ENCODE measurements at places on chromosomes 5 and 9.
A peak's percentile ranks its signal among the peaks of the same experiment; 100 is the strongest.

DNA sequence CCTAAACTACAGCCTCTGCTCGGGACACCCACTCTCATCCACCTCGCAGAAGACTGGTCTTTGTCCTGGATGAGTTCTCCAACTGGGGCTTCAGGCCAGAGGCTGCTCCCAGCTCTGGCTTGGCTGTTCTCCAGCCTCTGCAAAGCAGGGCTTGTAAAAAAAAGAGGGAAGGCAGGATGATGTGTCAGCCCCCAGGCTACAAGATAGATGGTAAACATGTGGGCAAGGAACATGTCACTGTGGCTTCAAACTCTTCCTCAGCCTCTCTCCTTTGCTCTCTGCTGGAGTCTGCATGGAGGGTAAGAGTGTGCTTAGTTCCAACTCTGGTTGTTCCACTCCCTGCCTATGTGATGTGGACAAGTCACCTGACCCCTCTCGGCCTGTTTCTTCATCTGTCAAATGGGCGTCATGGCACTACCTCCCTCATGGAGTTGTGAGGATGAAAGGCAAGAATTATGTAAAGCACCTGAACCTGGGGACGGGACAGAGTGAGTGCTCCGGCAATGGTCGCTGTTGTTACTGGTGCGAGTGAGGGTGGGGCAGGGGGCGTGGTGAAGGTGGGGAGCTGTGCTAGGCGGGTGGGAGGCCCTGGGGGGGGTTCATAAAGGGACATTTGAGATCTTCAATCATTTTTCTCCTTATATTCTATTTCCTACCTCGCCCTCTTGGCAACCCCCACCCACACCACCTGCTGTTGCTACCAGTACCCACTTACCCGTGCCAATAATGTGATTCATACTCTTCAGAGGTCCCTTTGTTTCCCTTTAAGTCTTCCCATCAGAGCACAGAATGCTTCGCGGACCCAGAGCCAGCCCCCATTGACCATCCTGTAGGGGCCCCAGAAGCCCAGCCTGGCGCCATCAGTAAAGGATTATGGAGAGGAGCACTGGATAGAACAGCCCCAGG is 6.8 kb upstream of the ZNF79 start:
- DNase-seq, result no peak

DNA sequence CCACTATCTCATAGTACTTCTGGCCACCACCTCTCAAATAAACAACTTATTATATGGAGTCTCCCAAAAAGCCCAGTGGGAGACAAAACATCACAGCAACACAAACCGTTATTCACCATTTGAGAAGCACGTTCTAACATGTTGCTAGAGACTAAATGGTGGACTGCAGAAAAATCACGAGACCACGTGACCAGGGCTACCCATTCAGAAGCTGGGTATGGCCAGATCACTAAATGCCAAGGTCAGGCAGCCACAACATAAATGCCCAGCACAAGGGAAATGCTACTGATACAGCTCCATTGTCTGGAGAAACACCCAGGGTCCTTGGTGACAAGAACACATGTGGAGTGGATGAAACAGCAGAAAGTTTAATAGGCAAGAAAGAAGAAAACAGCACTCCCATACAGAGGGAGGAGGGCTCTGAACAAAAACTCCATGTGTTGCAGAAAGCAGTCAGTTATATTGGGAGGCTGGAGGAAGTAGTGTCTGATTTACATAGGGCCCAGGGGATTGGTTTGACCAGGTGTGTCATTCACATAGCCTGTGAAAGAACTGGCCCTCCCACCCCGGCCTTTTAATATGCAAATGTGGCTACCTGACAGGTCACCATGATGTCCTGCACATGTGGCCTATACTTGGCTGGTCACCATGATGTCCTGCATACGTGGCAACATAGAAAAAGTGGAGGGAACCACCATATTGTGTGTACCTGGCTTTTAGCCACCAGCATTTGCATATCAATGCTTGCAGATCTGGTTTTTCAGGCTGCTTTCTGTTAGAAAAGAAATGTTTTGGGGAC is 97.2 kb downstream of the TRIM36 start:
- no peak for DNase-seq

DNA sequence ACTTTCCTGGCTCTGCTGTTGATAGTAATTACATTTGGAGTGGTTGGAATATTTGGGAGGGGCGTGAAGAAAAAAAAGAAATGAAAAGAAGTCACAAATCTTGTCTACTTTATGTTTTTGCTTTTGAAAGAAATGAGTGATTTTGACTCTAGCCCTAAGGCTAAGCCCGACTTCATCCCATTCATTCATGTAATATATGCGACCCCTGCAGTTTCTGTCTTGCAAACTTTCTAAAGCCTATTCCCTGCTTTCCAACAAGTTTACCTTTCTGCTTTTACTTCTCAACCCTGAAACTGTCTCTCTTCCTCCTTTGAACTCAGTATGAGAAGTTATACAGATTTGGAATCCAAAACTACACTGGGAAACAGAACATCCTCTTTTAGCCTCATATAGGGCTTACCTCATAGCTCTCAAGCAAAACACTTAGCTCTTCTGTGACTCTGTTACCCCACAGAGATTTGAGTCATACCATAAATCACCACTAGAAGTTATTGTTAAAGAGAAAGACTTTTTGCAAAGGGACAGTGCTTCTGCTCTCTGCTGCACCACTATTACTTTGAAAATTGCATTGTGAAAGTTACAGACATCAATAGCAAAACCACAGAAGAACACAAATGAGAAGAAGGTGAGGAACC is 1.6 kb downstream of the CFAP95 start:
- no peak for DNase-seq

DNA sequence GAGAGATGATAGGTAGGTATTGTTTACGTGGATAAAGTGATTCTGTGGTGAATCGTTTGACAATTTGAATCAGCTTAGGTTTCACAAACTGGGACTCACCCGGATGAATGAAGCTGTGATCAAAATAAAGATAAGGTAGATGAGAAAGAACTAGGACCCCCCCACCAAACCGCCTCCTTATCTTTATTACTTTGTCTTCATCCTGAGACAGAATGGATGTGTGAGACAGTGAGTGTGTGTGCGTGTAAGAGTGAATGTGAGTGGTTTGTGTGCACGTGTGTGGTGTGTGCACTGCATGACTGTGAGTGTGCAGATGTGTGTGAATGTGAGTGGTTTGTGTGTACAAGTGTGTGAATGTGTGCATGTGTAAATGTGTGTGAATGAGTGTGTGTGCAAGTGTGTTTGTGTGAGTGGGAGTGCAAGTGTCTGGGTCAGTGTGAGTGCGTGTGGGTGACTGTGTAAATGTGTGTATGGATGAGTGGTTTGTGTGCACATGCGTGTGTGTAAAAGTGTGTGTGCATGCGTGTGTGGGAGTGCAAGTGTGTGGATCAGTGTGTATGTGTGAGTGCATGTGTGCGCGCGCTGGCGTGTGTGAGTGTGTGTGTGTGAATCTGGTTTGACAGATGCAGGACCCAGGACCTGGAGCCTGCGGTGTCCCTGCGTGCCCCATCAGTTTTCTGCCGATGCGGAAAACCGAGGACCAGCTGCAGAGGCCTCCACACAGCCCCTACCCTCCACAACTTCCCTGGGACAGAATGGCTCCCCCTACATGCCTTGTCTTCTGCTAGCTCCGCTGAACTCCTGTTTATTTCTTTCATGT is 11.4 kb upstream of the ENG start:
- no peak for DNase-seq

DNA sequence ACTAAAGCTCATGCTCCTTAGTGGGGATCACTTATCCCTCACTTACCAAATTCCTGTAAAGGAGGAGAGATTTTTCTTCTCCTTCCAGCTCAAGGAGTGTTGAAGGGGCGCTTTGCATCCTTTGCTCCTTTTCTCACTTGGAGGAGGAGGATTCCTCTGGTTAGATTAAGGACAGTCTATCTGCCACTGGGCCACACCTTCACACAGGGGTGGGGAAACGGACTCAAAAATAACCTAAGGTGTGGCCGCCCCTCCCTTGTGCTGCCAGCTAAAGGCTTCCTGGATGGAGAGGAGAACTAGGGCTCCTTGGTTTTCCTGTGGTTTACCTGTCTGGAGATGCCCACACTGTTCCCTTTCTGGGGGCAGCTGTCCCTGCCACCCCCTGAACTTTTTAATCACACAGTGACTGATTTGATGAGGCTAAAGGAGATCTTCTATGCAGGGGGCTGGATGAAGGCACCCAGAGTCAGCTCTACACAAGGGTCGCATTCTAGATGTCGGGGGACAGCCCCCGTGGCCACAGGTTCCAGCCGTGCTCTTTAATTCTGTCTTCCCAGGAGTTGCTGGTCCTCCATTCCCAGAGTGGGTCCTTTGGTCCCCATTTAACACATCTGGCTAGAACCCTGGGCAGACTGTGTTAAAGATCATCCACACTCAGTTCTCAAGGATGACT is 14.4 kb downstream of the GLRX start:
- no peak for DNase-seq

DNA sequence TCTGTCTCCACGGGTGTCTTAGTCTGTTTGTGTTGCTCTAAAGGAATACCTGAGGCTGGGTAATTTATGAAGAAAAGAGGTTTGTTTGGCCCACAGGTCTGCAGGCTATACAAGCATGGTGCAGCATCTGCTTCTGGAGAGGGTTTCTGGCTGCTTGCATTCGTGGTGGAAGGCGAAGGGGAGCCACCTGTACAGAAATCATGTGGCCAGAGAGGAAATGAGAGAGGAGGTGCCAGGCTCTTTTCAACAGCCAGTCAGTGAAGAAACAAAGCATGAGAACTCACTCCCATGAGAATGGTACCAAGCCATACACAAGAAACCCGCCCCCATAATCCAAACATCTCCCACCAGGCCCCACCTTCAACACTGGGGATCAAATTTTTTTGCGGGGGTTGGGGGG is 53.4 kb downstream of the PFDN1 start:
- no peak for DNase-seq

DNA sequence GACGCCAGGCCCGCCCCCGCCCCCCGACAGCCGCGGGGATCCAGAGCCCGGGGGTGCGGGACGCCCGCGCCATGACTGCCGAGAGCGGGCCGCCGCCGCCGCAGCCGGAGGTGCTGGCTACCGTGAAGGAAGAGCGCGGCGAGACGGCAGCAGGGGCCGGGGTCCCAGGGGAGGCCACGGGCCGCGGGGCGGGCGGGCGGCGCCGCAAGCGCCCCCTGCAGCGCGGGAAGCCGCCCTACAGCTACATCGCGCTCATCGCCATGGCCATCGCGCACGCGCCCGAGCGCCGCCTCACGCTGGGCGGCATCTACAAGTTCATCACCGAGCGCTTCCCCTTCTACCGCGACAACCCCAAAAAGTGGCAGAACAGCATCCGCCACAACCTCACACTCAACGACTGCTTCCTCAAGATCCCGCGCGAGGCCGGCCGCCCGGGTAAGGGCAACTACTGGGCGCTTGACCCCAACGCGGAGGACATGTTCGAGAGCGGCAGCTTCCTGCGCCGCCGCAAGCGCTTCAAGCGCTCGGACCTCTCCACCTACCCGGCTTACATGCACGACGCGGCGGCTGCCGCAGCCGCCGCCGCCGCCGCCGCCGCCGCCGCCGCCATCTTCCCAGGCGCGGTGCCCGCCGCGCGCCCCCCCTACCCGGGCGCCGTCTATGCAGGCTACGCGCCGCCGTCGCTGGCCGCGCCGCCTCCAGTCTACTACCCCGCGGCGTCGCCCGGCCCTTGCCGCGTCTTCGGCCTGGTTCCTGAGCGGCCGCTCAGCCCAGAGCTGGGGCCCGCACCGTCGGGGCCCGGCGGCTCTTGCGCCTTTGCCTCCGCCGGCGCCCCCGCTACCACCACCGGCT is 1.0 kb downstream of the FOXE1 start:
- peak; percentile 26 for DNase-seq

- DNase-seq, result no peak
These were observed 15.9 kb downstream of the ENG start for GRCh38 chr9:127838375-127839078.

GRCh38 chr5:128466554-128466953 is 71.5 kb downstream of the FBN2 start:
- DNase-seq, result no peak

DNA sequence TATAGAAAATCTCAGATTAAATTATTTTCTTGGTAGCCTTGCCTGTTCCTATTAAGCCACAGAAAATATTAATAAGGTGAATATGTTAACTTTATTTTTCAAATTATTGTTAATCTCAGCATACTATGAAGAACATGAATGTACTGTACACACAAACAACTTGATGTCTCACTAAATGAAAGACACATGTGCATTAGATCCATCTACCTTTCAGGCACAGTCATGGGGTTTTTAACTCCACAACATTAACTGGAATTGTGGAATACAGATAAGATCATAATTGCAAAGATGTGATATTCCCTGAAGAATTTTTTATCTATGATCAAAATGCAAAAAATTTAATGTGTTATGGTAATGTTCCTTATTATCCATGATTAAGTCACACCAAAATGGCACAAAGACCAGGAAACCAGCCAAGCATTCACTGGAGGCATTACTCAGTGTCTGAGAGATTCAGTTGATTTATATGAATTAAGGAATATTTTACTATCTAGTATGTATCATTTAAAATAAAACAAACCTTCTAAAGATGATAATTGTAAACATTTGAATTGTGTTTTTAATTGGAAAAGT is 150.0 kb upstream of the VCAN start:
- DNase-seq, result no peak

DNA sequence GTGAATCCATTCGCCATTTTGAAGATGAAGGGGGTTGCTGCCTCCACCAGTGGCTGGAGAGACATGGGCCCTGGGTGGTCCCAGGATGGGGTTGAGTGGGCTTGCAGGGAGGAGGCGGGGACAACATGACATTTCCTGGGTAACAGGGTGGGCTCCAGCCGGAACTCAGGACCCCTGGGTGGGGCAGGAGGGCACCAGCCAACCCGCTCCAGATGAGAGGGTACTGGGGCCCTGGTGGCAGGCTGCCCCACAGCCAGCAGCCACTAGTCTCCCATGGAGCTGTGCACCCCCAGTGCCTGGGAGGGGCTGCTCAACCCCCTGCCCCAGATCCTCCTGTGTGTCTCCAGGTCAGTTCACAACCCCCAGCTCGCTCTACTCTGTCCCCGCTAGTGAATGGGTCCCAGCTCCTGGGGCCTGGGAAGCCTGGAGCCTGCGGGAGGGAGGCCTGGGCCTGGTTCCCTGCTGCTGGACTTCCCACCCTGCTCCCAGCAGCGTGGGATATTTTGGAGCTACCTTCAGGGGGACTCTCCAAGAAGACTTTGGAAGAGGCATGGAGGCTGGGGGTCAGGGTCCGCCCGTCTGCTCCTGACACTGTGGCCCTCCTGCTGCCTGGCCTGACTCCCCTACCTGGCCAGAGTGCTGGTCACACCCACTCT is 55.9 kb downstream of the AHRR start:
- no peak for DNase-seq

GRCh38 chr5:3225201-3225960 is 370.3 kb upstream of the IRX1 start:
- DNase-seq, result no peak

DNA sequence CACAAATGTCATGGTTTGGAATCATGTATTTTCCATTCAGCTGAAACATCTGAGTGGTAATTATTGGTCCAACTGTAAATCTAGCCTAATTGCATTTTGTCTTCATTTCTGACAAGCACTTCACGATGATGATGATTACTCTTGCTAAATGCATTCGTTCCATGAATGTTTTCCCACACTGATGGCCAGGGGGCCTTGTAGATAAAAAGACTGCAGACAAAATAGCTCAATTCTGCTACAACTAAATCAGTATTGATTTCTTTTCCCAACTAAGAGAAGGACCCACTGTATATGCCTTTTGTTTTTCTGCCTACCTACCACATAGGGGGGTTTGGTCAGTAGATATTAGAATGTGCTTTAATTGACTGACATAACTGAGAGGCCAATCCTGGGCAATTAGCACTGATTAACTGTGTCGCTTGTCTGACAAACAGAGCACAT is 1351.3 kb upstream of the NUDT12 start:
- no peak for DNase-seq
